ENCODE measurements at places on chromosomes 5 and 9.

- peak; percentile 33 for DNase-seq
Measured at GRCh38 chr9:33719581-33720374, 75.6 kb upstream of the PRSS3 start.

DNA sequence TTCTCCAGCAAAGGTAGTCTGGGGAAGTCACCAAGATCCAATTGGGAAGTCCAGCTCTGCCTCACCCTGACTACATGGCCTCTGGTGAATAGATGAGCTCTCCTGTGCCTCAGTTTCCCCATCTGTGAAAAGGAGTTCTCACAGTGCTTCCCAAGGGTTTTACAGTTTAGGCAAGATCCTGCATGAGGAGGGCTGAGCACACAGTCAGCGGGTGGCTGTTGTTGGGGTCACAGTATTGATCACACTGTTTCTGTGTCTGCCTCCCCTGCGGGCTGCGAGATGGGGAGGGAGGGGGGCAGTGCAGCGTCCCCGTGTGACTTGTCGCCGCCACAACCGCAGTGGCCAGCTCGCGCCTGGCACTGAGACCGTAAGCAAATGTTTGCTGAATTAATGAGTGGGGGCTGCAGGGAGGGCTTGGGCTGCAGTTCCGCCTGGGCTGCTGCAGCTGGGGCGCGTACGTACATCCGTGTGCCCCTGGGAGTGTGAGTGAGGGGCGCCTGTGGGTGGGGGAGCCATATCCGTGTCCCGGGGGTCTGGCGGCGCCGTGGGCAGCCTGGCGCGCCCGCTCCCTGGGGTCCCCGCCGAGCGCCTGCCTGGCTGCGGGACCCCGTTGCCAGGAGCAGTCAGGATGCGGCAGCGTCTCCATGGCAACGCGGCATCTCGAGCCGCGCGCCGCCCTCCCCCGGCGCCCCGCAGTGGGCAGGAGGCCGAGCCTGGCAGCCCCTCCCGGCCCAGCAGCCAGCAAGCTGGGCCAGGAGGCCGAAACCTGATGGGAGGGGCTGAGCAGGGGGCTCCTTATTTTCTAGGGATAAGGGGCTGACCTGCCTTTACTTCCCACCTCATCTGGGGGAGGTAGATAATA is 31.4 kb upstream of the PSD2 start:
- DNase-seq = no peak

DNA sequence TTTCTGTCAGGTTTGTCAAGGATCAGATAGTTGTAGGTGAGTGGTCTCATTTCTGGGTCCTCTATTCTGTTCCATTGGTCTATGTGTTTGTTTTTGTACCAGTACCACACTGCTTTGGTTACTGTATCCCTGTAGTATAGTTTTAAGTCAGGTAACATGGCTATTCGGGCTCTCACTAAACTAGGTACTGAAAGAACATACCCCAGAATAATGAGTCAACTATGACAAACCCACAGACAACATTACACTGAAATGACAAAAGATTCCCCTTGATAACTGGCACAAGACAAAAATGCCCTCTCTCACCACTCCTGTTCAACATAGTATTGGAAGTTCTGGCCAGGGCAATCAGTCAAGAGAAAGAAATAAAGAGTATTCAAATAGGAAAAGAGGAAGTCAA is 535.3 kb upstream of the CYLC2 start:
- no peak for DNase-seq

GRCh38 chr5:43523662-43524072 is 8.7 kb upstream of the C5orf34 start:
- no peak for DNase-seq

DNA sequence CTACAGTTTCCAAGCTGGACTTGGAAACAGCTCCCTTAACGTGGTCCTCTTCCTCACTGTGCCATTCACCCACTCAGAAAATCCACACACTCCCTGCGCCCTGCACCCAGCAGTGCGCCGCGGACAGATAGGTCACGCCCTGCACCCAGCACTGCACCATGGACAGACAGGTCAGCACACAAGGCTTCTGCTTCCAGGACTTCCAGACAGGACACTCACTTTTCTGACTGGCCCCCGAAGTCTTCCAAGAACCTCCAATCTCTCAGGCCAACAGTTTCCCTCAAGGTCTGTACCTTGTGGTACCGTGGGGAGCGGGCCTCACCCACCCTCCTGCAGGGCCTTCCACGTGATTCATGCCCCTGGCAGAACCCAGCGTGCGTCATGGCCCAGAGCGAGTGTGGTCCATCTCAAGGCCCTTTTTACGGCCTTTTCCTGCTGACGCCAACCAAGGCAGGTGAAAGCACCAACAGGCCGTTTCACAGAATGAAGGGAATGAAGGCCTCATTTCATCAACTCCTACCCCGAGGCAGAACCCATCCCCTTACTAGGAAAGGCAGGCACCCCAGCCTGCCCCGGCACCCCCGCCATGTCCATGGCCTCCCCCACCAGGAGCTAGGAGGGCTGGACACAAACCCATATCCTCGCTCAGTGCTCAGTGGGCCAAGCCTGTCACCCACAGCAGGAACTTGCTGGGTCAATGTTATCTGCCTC is 17.3 kb downstream of the VAV2 start:
- DNase-seq = no peak

- DNase-seq = no peak
Measured at GRCh38 chr9:75169623-75170022, 81.3 kb downstream of the OSTF1 start.

DNA sequence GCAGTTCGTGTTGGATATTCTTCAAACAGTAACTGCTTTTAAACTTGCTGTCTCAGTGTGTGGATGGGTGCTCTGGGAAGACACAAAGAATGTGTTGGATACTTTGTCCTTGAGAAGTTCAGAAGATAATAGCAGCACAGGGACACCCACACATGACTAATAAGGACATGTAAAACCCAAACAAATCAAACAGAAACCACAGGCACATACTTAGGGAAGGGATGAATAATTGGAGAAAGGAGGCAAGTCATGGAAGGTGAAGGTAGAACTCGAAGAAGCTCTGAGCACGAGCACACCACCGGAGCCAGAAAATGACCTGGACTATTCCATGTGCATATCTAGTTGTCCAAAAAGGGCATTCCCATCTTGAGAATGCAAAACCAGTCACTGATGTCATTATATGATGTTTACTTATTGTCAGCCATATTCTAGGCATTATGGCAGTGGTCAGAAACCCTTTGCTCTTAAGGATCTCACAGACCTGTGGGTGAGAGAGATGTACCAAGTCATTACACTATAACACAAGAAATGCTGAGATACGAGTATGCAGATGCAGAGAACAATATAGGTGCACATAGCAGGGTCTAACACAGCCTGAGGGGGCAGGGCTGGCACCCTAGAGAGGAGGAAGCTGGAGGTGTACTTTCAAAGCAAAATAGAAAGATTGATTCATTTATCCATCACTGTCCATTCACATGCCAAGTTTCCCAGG is 152.9 kb downstream of the PIK3R1 start:
- DNase-seq = no peak

DNA sequence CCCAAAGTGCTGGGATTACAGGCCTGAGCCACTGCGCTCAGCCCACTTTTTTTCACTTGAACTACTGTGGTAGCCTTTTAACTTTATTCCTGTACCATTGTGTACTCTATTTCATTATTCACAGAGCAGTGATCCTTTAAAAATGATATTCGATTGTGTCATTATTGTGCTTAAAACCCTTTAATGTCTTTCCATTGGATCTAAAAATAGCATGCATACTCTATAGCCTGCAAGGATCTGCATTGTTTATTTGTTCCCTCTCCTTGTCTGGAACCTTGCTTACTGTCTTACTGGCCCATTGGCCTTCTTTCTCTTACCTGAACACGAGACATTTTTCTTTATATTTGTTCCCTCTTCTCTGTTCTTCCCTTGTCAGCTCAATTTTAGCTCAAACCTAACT is 15.7 kb downstream of the GPBP1 start:
- DNase-seq = no peak

GRCh38 chr5:126360467-126360866 is 62.7 kb upstream of the GRAMD2B start:
- no peak for DNase-seq

GRCh38 chr5:126002222-126002897 is 420.8 kb upstream of the GRAMD2B start:
- no peak for DNase-seq

DNA sequence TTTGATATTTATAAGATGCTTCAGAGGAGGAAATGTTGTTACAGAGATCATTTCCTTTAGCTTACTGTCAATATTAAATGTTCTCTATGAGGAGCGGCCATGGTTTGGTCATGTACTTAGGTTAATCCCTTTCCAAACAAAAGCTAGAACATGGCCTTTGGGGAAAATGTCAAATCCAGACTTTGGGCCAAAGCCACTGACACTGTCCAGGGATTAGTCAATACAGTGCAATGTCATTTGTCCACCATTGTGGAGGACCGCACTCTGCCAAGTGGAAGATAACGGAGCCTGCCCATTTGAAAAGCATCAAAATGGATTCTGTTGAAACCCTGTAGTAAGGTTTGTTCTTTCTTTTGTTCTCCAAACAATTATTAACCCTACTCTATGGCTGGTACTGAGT is 50.1 kb downstream of the FRMPD1 start:
- no peak for DNase-seq

DNA sequence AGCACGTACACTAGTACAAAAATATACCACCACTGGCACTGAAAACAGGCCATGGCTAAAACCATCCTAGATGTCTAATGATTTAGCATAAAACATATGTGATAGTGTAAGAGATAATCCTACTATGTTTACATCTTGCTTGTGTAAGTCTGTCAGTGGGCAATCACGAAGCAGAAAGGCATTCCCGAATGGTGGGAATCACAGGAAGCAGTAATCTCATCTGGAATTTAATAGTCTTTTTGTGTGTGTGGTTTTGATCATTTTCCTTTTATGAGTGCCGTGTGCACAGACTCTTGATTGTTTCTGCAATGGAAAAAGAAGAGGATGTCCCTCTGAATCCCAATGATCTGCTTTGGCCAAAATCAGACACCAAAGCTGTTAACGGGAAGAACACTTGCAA is 200.5 kb downstream of the EBF1 start:
- no peak for DNase-seq

- no peak for DNase-seq
Measured at GRCh38 chr5:43425983-43426382, 13.8 kb upstream of the CCL28 start.

- no peak for DNase-seq
Measured at GRCh38 chr9:88041447-88041846, 67.1 kb upstream of the CDK20 start.

DNA sequence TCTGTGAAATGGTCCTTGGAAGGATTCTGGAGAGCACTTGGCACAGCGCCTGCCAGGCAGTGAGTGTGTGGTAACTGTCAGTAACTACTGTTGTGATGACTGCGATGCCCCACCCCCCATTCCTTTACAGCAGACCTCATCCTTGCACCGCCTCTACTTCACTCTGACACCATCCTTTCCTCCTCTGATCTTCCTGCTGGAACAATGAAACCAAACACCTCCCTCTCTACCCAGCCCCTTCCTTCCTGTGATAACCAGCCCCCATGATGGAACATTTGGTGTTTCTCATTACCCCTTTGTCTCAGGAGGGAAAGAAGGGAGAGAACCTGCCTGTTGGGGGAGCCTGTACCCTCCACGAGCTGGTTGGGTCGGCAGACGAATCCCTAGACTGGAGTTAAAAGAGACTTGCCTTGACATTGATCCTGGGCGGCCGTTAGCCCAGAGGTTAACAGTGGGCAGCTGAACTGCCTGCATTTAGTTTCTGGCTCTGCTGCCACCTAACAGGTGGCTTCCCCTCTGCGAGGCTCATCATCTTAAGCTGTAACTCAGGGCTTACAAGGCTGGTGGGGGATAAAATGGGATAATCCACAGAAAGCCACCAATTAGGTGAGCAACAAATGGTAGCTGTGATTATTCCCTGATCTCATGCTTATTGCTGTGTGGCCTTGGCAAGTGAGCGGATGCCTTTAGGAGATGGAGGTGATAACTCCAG is 34.2 kb upstream of the GRPEL2 start:
- no peak for DNase-seq

GRCh38 chr5:147520450-147520849 is 10.6 kb upstream of the DPYSL3 start:
- DNase-seq = no peak

DNA sequence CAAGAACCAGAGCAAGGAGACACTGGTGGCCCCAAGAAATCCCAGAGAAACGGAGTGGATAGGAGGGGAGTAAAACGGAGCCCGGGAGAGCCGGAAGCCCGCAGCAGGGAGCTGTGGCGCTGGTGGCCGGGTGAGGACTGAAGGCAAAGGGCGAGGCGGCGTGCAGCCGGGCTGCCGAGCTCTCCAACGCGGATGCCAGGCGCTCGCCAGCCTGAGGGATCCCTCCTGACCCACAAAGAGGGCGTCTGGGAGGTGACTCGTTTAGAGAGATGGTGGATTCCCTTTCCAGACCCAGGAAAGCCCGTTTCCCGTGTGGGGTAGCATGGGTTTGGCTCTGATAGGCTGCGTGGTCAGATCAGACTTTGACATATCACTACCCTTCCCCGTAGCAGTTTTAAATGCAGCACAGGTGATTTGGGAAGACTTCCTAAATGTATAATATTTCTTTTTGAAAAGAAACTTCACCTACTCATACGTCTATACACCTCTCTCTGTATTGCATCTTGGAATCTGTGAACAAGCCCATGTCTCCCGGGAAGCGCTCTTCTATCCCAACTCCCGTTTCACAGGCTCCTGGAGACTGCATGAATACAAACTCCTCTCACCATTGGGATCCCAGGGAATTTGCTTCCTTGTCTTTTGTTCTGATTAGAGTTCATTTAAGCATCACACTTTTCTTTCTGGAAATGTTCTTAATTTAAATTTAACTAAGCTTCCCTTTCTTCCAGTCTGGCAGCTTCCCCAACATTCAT is 158.1 kb downstream of the C9orf152 start:
- no peak for DNase-seq

GRCh38 chr5:83401775-83402174 is 69.8 kb upstream of the VCAN start:
- no peak for DNase-seq

- DNase-seq = no peak
Measured at GRCh38 chr9:120117081-120117480, 462.9 kb downstream of the CDK5RAP2 start.

DNA sequence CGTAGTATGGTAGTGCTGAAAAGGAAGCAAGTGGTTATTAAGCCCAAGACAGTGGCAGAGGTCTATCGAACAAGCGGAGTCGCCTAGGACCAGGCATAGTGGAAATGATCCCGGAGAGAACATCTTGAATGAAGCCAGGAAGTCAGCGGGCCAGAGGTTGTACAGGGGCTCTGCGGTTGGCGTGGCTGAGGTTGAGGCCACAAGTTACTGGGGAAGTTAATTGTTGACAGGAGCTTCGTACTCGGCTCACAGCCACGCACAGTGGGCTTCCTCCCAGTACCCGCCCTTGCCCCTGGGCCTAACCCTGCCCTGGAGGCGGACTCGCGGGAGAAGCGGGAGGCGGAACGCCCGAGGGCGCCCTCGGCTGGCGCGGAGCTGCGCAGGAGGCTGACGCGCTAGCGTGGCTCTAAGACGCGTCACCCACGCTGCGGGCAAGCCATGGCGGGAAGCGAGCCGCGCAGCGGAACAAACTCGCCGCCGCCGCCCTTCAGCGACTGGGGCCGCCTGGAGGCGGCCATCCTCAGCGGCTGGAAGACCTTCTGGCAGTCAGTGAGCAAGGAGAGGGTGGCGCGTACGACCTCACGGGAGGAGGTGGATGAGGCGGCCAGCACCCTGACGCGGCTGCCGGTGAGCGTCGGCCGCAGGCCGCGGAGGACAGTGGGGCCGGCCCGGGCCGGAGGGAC is at the start of gene FBXO4:
Gene FBXO4, plus strand, starts transcription at position 410 of the 683 bp plus-strand sequence. Its CDS starts 29 bp downstream, at position 439.
- DNase-seq = peak; percentile 72

All from activated naive CD4-positive, alpha-beta T cell (primary cell).